Tibial nerve (tissue), 4 donors: ENCODE measurements at places on chromosomes 2 and 18. TPM values are rescaled to one million over a fixed set of nuclear protein-coding genes. Genes with fewer than 3 reads are reported as not detected.

GRCh38 chr2:26982102-26982742, 11.8 kb downstream of the MAPRE3 start:
- DNase-seq, result peak; percentile 47

GRCh38 chr18:74243127-74243526, 48.6 kb downstream of the CYB5A start:
- no peak for DNase-seq

DNA sequence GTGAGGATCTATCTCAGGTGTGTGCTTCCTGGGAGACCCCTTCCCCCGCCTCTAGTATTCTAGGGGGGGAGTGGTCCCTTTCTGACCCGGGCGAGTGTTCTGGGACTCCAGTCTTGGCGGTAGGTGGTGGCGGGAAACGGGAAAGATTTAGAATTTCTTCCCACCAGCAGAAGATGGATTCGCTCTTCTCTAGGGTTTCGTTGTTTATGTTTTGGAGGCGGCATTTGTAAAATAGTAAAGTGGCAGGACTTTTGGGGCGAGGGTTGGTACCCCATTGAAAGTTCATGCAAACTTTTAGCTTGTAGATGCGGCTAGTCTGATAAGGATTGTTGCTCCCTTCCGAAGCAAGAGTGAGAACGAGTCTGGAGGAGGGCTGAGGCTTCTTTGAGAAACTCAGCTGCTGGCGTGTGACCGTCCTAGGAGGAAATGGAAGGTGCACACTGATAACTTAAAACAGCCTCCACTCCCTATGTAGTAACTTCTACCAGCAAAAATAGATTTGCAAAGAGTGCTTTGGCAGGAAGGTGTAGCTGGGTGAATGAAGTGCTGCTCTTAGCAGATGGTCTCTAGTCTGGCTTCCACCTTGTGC, 412 bp downstream of the GPD2 start:
- peak; percentile 18 for DNase-seq

DNA sequence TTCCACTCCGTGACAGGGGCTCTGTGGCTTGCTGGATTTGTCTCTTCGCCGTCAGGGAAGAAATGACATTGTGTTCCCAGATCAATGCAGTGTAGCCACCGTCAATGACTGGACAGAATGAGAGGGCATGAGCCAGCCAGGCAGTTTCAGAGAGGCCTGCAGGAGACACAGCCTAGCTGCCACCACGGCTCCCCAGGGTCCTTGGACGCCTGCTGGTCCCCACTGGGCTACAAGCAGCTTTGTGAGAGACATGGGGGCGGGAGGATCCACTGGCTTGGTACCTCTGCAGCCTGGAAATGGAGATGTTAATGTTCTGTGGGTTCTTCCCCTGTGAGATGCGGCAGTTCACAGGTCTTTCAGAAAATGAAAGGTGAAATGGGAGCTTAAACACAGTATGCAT, 12.1 kb upstream of the AMER3 start:
- no peak for DNase-seq

DNA sequence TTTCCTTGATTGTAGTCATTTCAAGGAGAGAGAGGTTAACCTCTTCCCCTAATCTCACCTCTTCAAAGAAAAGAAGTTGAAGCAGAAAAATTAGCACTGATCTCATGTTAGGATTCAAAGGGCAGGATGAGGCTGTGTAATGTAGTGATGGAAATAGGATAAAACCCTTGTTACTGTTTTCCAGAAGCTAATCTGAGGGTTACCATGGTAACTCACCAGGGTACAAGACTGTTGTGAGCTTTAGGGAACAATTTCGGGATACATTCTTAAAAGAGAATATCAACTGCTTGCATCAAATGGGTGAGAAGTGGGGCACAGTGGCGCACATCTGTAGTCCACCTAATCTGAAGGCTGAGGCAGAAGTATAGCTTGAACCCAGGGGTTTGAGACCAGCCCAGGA, 64.9 kb upstream of the SLC39A10 start:
- no peak for DNase-seq

GRCh38 chr2:239793836-239794235, 231.3 kb downstream of the NDUFA10 start:
- no peak for DNase-seq

- DNase-seq, result no peak
These were observed 299.4 kb downstream of the LPIN1 start for GRCh38 chr2:12045864-12046291.

GRCh38 chr2:85275984-85276540, 51.7 kb downstream of the TGOLN2 start:
- DNase-seq, result no peak

- no peak for DNase-seq
These were observed 68.5 kb downstream of the GALNT14 start for GRCh38 chr2:31069643-31070325.

GRCh38 chr2:4675295-4675694, 971.9 kb downstream of the DCDC2C start:
- no peak for DNase-seq

- no peak for DNase-seq
These were observed 377.4 kb upstream of the CRIM1 start for GRCh38 chr2:35978218-35978617.

DNA sequence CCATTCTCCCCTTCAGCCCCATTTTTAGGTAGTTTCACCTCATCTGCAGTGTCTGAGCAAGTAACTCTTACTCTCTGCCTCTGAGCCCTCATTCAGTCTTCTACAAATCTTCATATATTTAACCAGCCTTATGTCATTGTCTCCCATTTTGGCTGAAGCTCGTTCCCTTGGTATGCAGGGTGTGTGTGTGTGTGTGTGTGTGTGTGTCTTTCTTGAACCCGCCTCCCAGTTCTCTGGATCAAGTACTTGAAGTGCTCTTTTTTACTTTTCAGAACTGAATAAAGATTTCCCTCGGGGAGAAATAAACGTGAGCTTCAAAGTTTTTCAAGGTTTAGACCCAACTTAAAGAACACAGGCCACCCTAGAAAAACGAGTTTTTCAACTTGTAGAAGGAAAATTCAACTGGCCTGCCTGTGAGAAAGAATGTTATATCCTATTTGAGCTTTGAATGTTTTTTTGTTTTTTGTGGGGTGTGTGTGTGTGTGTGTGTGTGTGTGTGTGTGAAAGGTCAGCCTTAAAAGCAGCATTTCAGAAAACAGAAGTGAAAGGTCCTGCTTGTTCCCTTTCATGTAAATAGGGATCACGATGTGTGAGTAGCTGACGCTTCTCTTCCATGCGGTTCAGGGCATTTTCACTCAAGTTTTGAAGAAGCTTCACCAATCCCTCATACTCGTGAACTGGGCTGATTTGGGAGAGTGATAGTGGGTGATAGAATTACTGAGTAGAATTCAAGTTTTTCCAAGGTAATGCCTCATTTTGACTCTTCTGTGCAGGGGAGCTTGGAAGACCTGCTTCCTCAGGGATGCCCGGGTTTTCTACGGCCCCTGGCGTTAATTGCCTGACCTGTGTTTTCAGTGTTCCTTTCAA, 50.6 kb upstream of the EML6 start:
- no peak for DNase-seq

GRCh38 chr2:81093031-81093430, 788.5 kb upstream of the LRRTM1 start:
- DNase-seq, result no peak

DNA sequence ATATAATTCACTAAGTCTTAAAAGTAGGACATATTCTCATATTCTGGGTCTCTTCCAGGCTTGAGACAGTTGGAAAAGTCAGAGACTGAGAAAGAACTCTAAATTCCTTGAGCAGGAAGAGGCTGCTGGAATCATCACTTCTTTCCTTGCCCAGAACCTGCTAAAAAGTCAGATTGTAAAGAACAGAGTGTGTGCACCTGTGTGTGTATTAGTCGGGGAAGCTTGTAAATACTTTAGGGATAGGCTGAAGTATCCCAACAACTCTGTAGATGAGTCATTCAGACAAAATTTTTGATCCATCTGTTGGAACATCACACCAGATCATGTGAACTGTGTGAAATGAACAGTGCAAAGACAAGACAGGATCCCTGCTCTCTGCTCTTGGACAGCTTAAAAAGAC, 16.1 kb downstream of the GAREM1 start:
- no peak for DNase-seq

- DNase-seq, result no peak
These were observed 10.0 kb downstream of the RHOB start for GRCh38 chr2:20456636-20457426.

GRCh38 chr2:168076731-168077130, 170.7 kb downstream of the STK39 start:
- no peak for DNase-seq

MAB21L4 gene
- total RNA-seq, result not detected

DLX2 gene
- not detected for total RNA-seq

ZNF892 gene
- 14.9 TPM for total RNA-seq

SPP2 gene
- total RNA-seq, result not detected

RTP5 gene
- not detected for total RNA-seq

CDH19 gene
- total RNA-seq, result 305 TPM

ITGB6 gene
- not detected for total RNA-seq

FAM124B gene
- total RNA-seq, result 9.2 TPM

IL37 gene
- total RNA-seq, result not detected

MROH2A gene
- not detected for total RNA-seq

TWSG1 gene
- 60.1 TPM for total RNA-seq
